HuH-7.5 (cell line): ENCODE measurements at places on chromosomes 2 and 18.

- no peak for DNase-seq
Observed at GRCh38 chr2:231683292-231684235, 24.8 kb upstream of the PTMA start.

- no peak for DNase-seq
Observed at GRCh38 chr2:70901227-70902066, 34.3 kb upstream of the ATP6V1B1 start.

DNA sequence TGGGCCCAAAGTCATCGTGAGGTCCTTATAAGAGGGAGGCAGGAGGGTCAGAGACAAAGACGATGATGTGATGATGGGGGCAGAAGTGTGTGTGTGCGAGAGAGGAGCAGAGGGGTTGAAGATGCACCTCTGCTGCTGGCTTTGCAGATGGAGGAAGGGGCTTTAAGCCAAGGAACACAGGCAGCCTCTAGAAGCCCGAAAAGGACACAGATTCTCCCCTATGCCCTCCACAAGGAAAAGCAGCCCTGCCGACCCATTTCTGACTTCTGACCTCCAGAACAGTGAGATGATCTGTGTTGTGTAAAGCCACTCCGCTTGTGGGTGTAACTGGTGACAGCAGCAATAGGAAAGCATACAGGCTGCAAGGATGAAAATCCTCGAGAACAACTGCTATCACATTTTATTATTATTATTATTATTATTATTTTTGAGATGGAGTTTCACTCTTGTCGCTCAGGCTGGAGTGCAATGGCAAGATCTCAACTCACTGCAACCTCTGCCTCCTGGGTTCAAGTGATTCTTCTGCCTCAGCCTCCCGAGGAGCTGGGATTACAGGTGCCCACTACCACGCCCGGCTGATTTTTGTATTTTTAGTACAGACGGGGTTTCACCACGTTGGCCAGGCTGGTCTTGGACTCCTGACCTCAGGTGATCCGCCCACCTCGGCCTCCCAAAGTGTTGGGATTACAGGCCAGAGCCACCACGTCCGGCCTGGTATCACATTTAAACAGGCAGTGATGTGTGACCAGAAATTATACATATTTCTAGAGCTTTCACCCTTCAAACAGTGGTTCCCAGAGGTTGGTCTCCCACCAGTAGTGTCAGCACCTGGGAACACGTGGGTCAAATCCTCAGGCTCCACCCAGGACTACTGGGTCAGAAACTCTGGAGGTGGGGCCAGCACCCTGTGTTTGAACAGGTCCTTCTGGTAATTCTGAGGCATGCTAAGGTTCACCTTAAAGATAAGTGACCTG, 170.5 kb downstream of the TGIF1 start:
- no peak for DNase-seq

- DNase-seq: no peak
Observed at GRCh38 chr2:76415821-76416220, 705.1 kb upstream of the GCFC2 start.

GRCh38 chr2:201414099-201415023, 36.9 kb downstream of the TRAK2 start:
- no peak for DNase-seq

GRCh38 chr2:238649936-238650518, 197.9 kb upstream of the TWIST2 start:
- DNase-seq: no peak

GRCh38 chr2:225932811-225933413, 533.4 kb downstream of the NYAP2 start:
- DNase-seq: no peak

DNA sequence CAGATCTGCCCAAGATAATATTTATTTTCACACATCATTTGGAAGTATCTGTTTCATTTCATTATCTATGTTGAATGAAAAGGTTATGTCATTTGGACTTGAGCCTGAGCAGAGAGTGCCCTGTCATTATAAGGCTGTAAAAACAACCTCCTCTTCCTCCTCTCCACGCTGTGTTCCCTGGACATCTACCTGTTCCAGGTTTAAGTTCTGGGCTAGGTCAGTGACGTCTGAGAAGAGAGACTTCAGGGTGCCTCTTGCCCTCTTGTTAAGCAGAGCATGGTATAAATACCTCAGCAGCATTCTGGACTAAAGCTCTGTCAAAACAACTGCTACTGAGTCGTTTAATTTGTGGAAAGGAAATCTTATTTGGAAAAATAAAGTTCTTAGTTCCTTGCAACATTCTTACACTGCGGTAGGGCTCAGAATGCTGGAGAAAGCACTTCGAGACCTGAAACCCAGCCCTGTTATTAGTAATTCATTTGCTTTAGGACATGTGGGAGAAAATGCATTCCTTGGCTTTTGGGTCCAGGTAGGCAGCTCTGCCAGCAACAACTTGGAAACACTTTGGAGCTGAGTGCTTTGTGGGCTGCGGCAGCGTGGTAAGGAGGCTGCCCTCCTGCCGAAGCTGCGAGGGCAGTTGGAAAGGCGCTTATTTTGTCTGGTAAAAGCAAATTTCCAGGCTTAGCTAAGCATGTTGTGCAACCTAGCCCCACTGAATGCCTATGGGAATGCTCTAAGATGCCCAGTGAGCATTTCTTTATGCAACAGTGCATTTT, 91.8 kb upstream of the NEDD4L start:
- no peak for DNase-seq

- no peak for DNase-seq
Observed at GRCh38 chr2:145688156-145688555, 1168.2 kb upstream of the ZEB2 start.

GRCh38 chr2:116467243-116467642, 1347.2 kb upstream of the DDX18 start:
- no peak for DNase-seq

GRCh38 chr2:169104848-169105247, 35.5 kb downstream of the DHRS9 start:
- no peak for DNase-seq

DNA sequence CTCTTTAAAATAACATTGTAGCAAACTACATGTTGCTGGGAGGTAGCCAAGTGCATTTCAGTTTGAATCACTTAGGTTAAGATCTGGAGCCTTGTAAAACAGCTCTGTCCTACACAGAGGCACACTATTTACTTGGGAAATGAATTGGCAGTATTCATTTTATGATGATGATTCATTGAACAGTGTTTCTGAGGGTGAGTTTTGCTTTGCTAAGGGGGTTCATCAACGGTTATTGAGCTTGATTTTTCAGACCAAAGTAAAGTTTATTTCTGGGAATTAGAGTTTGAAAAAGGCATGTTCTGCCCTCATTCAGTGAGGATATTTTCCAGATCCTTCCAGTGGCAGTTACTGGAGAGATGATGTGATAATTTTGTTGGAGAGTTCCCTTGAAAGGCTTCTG, 55.6 kb downstream of the CCDC85A start:
- no peak for DNase-seq

DNA sequence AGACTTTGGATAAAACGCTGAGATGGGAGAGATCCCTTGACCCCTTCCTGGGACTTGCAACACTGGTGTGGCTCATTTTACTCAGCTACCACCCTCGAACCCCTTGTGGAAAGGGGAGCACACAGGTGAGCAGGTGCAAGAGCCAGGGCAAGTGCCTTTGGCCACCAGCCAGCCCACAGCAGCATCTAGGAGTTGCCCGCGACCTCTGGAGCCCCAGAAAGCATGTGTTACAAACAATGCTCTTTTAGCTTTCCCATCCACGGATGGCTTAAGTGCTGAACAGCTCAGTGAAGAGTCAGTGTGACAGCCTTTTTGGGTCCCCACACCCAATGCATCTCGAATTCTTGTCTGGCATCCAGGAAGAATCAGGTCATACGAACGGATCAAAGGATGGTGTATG, 197.8 kb downstream of the MEMO1 start:
- no peak for DNase-seq

DNA sequence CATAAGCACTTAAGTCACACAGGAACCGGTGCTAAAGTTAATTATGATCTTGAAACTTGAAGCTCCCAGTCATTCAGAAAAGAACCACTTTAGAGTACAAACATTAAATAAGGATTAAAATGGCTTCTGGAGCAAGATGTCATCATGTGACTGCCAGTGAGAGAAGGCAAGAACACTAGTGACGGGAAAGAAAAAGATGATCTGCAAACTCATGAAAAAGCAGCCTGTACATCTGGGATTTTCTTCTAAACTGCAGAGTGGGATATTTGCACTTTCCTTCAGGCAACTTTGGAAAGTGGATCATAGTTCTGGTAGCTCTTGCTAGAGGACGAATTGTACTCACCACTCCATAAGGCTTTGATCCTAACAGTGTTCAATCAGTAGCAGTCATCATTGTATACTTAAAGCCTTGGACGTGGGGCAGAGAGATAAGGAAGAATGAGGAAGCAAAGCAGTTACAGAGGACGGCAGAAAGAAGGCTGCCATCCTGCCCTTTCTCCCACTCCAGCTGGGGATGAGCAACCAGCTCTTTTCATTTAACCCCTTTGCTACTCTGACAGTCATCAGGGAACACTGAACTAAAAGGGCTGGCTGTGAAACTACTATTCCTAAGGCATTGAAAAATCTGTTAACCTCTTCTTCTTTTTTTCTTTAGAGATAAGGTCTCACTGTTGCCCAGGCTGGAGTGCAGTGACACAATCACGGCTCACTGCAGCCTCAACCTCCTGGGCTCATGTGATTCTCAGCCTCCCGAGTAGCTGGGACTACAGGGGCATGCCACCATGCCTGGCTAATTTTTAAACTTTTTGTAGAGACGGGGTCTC, 18.1 kb downstream of the ABHD3 start:
- no peak for DNase-seq

- DNase-seq: no peak
Observed at GRCh38 chr2:112708968-112709367, 11.9 kb upstream of the NT5DC4 start.

- peak; percentile 54 for DNase-seq
Observed at GRCh38 chr2:238339814-238340213, 19.5 kb downstream of the TRAF3IP1 start.

GRCh38 chr2:210839450-210839849, 283.1 kb downstream of the CPS1 start:
- no peak for DNase-seq

DNA sequence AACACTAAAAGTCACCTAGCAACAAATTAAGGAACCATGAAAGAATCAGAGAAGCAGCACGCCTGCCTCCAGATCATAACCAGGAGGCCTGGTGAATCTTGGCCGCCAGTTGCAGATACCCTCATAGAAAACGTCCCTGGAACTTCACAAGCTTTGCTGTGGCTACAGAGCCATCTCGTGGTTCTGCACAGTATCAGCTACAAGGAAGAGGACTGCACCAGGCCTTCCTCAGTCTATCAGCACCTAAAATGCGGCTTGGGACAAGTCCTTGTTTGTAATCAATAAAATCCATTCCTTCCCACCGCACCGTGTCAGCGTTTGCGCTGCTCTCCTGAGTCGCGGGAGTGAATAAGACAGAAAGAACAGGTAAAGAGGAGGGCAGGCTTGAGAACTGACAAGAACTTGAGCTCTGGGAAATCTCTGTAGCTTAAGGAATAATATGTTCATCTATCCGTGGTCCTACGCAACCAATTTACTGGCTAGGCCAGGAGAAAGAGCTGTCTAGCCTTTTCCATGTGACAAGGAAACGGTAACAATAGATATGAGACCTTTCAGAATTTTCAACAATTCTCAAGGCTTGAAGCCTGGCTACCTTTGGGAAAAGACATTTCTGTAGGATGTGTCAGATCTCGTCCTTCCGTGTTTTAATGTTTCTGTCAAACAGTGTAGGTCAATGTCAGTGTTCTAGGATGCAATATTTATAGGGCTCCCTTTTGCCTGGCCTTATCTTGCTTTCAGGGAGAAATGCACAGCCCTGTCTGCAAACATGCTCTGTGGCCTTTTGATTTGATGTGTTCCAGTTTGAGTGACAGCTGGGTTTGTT, 128.5 kb upstream of the RAB12 start:
- peak; percentile 29 for DNase-seq

- DNase-seq: no peak
Observed at GRCh38 chr2:213640738-213641425, 356.6 kb downstream of the SPAG16 start.

- DNase-seq: no peak
Observed at GRCh38 chr2:44107974-44108373, 60.7 kb upstream of the PPM1B start.

- DNase-seq: no peak
Observed at GRCh38 chr2:36277881-36278523, 77.6 kb upstream of the CRIM1 start.

GRCh38 chr2:185012643-185013042, 414.3 kb downstream of the ZNF804A start:
- no peak for DNase-seq

DNA sequence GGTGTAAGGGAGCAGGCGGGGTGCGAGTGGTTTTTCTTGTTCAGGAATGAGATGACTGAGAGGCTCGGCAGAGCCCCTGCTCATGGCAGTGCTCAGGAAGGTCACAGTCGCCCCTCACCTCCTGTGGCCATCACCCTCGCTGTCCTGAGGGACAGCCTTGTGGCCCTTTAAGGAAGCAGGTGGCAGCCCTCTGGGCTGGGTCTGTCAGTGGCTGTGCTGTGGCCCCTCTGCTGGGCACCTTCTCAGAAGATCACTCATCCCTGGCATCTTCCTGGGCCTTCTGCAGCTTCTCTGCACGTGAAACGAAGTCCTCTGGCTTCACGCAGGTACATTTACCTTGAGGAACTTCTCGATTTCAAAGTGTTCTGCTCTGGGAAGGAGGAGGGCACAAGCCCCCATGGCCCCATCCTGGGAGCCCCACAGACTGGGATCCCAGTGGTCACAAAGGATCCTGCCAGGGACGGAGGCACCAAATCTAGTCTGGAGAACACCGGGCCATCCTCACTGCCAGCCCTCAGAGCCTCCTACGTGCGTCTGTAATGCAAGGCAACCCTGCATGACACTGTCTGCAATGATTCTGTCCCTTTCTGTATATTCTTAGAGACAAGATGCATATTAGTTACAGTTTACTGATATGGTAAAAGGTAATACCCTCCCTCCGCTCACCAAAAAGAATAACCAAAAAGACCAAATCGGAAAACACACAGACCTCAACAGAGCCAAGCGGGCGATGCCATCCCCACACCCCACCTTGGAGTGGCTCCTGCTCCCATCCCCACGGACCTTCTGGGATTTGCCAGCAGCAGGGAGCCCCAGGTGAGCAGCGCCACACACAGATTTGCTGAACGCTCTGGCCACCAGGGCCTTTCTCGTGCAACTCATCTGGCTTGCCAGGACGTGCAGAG, 25.9 kb upstream of the FAHD2A start:
- DNase-seq: no peak

GRCh38 chr2:55428258-55428657, 8.6 kb upstream of the CCDC88A start:
- DNase-seq: no peak

GRCh38 chr18:69400976-69401225, 213 bp downstream of the DOK6 start:
- DNase-seq: no peak

- no peak for DNase-seq
Observed at GRCh38 chr18:60861575-60861974, 471.7 kb upstream of the CDH20 start.

DNA sequence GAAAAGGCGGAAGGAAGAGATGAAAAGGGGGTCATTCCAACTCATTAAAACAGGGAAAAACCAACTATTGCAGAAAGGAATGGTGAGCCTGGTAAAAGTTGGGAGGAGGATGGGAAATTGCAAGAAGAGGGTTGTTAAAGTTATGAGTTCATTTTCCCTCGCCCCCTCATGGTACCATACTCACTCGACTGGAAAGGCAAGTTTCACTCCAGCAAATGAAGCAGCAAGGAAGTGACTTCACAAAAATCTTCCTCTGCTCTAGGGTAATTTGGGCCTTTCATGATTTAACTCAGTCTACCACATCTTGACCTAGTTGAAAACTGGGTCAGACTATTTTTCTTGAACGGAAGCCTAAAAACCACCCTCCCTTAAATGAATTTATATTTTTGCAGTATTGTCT, 22.8 kb upstream of the DAW1 start:
- no peak for DNase-seq
